ENCODE measurements at places on chromosomes 1 and 21.

DNA sequence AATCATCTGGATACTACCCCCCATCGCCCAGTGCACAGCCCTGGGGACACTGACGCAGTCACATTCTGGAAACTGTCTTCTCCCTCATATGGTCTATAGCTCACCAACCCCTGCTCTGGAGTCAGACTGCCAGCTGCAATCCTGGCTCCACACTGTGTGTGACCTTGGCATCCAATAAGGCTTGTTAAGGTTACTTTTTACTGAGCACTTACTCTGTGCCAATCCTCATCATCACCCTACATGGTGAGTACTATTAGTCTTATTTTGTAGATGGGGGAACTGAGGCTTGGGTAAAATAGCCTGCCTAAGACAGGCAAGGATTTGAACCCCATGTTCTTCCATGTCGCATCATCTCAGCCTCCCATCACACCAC lies 34.9 kb downstream of the AHDC1 start:
- no peak for DNase-seq

- DNase-seq, result no peak
These were observed 187.8 kb upstream of the PLD5 start for GRCh38 chr1:242712248-242712647.

DNA sequence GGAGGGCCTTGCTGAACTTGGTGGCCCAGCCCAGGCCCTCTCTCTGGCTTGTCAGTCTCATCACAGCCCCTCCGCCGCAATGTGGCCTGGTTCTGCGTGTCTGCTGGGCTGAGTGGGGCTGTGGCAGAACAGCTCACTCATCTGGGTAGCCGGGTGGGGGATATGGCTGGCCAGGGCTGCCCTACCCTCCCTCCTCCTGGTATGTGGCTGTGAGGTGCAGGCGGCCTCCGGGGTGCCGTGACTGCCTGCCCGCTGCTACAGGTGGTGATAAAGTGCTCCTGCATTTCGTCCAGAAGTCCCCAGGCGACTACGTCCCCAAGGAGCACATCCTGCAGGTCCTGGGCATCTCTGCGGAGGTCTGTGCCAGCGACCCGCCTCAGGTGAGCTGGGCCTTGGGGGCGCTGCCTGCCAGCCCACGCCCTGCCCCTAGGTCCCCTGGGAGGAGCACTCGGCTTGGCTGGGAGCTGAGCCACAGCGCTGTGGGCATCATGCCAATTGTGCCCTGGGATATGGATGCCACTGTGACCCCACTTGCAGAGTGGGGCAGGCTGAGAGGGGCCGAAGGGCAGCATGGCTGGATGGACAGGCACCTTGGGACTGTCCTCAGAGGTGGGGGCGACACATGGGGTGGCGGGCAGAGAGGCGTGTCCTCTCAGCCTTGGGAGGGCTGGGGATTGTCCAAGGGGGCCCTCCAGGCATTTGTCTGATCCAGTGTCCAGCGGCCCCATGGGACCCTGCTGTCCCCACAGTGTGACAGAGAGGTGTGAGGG lies 2.3 kb downstream of the PRXL2B start:
- no peak for DNase-seq

- no peak for DNase-seq
These were observed 34.0 kb upstream of the CHIT1 start for GRCh38 chr1:203263496-203263895.

DNA sequence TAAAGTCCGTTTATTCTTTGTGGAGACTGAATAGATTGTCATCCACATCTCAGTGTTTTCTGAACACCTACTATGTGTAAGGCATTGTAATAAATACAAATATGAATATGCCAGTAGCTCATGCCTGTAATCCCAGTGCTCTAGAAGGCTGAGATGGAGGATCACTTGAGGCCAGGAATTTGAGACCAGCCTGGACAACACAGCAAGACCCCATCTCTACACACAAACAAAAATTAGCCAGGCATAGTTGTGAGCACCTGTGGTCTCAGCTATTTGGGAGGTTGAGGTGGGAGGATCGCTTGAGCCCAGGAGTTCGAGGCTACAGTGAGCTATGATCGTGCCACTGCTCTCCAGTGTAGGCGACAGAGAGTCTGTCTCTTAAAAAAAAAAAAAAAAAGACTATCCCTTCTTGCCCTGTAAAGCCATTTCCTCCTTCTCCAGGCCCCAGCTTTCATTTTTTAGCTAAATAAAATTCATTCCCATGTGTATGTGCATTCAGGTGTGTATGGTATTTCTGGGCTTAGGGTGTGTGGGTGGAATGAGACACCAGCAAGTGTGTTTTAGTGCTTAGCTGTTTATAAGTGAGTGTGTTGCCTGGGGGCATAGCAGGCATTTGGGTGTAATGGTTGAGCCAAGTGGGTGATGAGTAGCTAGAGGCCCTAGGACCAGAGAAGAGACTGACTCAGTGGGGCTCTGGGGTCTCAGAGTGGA lies 7.8 kb downstream of the CELSR2 start:
- DNase-seq, result no peak

- DNase-seq, result no peak
These were observed 28.0 kb upstream of the EDARADD start for GRCh38 chr1:236365999-236366570.

- DNase-seq, result no peak
These were observed 151.1 kb upstream of the DPT start for GRCh38 chr1:168879896-168880734.

GRCh38 chr1:87154384-87154783 lies 174.3 kb upstream of the LMO4 start:
- no peak for DNase-seq

- DNase-seq, result no peak
These were observed 19.2 kb upstream of the BCL10 start for GRCh38 chr1:85295654-85296053.
